Suppressor macrophage treated with lipopolysaccharide for 4 hours (primary cell): ENCODE measurements at places on chromosomes 11 and 22.

- DNase-seq, result no peak
Measured at GRCh38 chr22:47775686-47776085, 1013.2 kb downstream of the TBC1D22A start.

DNA sequence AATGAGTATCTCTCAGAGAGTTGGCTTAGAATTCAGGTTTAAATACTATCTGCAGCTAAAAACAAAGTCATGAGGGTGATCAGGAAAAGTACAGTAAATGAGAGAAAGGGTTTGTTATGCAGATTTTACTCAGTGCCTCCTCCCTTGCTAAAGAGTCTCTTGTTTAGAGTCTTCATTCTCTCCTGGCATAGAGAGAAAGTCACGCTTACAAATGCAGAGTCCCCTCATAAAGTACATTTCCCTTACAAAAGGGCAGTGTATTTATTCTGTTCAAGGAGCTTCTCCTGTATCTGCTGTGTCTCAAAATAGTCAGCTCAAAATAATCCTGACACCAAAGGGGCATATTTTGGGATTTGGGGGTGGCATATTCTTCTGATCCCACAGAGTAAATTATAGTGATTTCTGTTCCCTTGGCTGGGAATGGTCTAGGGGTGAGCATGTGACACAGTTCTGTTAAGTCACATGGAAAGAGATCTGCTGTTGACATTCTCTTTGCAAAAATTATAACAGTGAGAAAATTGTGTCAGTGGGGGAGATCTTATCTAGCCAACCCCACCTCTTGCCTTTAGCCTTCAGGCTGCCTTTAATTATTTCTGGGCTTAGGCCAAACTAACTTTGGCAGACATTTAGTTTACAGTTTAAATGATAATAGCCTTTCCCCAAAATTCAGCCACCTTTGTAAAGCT, 102.9 kb downstream of the MTNR1B start:
- no peak for DNase-seq

DNA sequence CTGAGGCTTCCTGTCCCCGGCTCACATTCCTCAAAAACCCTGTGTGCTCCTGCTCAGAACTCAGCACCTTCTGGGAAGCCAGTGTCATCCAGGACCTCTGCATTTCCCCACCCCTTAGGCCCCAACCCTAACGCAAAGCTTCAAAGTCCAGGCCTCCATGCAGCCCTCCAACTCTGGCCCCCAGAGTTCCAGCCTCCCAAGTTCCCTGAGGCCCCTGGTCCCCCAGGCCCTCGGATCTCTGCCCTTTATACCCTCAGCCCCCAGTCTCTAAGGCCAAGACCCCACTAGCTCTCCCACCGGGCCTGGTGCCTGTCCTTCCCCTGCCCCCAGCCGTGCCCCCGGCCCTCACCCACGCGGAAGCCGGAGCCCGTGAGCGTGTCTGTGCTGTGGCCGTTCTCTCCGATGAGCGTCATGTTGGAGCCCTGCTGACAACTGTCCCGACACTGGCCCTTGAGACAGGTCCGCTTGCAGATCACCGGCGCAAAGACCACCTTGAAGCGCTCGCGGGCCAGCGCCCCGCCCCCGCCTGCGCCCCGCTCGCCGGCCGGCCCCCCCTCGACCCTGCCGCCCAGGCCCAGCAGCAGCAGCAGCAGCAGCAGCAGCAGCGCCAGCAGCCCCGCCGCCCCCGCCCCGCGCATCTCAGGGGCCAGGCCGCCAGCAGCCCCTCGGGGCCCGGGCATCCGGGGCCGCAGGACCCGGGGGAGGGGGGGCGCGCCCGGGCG, 718 bp downstream of the LTBP3 start:
- no peak for DNase-seq

GRCh38 chr22:46079093-46079860, 71.0 kb upstream of the PPARA start:
- no peak for DNase-seq

DNA sequence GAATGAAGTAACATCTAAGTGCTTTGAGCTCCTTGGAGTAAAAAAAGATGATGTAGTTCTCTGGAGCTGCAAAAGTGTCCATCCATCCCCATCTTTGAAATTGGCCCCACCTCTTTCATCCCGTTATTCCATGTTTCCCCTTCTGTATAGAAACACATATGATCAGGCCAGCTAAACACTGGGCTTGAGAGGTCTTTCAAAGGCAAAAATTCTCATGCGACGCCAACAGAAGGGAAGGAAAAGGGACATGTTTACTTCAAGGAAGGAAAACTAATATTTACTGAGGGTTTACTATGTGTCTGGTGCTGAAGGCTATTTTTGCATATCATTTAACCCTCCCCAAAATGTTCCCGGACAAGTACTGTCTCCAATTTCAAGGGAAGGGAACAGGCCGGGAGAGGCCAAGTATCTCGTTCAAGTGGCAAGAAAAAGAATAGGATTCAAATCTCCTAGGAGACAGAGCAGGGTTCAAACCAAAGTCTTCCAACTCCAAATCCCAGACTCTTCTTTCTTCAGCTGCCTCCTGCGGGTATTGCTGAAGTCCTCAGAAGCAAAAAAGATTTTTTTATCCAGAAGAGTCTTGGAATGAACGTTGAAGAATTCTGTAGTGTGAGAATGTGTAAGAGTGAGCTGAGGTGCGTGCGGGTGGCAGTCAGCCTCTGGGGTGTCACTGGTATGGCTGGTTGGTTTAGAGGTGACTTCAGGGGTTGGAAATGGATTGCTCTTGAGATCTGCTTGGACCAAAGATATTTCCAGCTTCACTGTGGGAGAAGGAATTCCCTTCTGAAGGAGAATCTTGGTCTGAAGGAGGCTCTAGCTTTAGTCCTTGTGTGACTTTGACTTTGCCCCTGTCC, 10.1 kb downstream of the TECTA start:
- no peak for DNase-seq
